Activated naive CD8-positive, alpha-beta T cell treated with anti-CD3 and anti-CD28 coated beads, Interleukin-2, amount 50 U/mL, for 24 hours (primary cell): ENCODE measurements at places on chromosomes 2 and 18.

DNA sequence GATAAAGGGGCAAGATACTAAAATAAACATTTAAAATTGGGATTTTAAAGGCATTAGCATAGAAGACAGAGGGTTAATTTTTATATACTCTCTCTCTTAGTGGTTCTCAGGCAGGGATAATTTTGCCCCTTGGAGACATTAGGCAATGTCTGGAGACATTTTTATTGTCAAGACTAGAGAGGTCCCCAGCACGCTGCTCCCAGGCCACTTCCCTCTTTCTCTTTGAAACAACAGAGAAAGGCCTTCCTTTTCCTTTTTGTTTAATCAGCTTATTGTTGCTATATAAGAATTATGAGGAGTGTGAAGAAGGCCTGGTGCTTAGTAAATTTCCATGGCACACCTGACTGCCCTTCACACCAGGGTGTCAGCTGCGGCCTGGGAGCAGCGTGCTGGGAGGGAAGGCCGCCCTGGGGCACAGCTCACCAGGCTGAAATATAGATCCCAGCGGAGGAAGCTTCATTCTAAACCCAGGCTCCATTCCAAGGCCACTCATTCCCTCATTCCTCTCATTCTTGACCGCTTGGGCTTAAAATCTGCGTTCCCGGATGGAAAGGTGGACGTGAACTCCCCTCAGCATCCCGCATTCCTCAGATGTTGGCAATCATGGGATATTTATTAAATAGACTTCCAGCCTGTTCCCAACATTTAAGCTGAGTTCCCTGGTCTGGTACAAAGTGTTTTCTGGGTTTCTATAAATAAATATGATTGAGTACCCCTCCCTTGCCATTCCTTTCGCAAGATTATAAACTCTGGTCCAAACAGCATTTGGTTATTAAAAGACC, 22.5 kb downstream of the SLC14A2 start:
- H3K36me3 ChIP-seq, result no peaks in the 10 kb centered on the region
- H3K4me1 ChIP-seq, result no peaks in the 10 kb centered on the region
- no peak for DNase-seq
- no peak overlapping the region for H3K4me3 ChIP-seq
- no peak overlapping the region for H3K27ac ChIP-seq

DNA sequence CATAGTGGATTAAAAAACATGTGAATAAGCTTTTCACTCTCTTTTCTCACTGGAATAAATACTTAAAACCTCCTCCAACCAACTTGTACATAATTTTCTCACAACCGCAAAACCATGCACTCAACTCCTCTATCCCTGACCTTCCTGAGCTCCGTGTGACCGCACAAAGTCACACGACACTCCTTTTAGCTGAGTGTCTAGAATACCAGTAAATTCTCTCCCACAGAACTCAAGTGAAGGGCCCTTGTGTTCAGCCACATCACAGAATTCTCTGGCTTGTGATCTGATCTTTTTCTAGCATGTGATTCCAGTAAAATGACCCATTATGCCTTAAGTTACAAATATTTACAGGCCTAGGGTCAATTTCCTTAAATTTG, 91.2 kb upstream of the ARL4C start:
- no peaks in the 10 kb centered on the region for H3K36me3 ChIP-seq
- no peak overlapping the region for H3K4me3 ChIP-seq
- no peaks in the 10 kb centered on the region for H3K4me1 ChIP-seq
- no peak overlapping the region for H3K27ac ChIP-seq
- peaks cover 10% of the 10 kb centered on the region for H3K27me3 ChIP-seq

GRCh38 chr2:201947287-201947686, 86.4 kb upstream of the FZD7 start:
- no peak overlapping the region for H3K4me3 ChIP-seq
- H3K27ac ChIP-seq, result no peak overlapping the region
- H3K4me1 ChIP-seq, result no peaks in the 10 kb centered on the region

DNA sequence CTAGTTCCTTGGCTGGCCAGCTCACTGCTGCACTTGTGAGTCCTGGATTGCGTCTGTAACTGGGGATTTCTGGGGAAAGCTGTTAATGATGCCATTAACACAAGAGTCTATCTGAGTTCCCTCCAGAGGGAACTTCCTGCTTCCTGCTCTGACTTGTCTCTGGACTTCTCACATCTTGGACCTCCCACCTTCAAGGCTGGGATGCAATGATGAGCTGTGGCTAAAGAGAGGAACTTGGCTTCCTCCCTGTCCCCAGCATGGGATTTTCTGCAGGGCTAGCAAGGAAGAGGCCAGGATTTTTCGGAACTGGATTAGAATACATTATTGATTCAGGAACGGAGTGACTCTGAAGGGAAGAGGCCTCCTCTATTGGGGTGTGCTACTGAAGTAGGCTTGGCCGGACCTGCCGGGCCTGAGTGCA, 155.5 kb downstream of the CLIP4 start:
- no peaks in the 10 kb centered on the region for H3K4me1 ChIP-seq
- H3K27me3 ChIP-seq, result peaks cover 4% of the 10 kb centered on the region
- H3K4me3 ChIP-seq, result no peak overlapping the region
- H3K36me3 ChIP-seq, result no peaks in the 10 kb centered on the region
- DNase-seq, result no peak

DNA sequence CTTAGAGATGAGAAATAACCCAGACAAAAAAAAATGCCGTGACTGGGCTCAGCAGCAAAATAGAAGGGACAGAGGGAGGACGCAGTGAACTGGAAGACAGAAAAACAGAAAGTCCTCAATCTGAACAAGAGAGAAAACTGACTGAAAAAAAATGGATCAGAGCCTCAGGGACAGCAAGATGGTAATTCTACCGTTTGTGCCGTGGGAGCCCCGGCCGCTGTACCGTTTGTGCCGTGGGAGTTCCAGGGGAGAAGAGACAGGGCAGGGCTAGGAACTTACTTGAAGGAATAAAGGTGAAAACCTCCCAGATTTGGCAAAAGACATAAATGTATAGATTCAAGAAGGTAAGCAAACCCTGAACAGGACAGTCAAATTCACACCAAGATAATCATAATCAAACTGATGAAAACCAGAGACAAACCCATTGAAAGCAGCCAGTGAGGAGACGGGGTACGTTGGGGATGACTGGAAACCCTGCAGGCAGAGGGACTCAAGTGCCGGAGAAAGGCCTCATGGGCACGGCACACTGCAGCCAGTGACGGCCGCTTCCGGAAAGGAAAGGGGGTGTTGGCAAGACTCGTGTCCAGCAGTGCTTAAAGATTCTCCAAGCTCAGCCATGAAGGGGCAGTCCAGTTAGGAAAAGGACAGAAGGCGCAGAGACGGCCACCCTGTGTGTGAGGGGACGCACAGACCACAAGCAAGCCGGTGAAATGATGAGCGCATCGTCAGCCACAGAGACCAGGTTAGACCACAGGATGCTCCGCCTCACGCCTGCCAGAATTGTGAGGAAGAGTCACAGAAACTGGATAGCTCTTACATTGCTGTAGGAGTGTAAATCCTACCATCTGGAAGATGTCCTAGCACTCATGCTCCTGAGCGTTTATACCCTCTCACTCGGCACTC, 40.0 kb upstream of the NFATC1 start:
- no peak overlapping the region for H3K4me3 ChIP-seq
- H3K36me3 ChIP-seq, result peaks cover 13% of the 10 kb centered on the region
- DNase-seq, result no peak
- H3K27ac ChIP-seq, result no peak overlapping the region
- H3K27me3 ChIP-seq, result no peaks in the 10 kb centered on the region

DNA sequence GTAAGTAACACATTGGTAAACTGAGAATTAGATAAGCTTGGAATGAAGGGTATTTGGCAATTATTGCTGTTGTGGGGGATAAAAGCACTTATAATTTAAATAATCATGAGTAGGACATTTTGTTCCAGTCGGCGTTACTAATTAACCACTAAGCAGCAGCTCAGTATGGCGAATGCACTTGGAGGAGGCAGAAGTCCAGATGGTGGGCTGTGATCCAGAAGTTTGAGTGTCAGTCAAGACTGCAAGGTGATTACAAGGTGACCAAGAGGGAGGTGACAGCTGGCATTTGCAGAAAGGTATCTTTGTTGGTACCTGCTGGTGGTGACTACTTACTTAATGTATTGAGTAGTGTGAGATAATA, 643.6 kb upstream of the FAM98A start:
- no peaks in the 10 kb centered on the region for H3K36me3 ChIP-seq
- H3K4me1 ChIP-seq, result no peaks in the 10 kb centered on the region
- H3K27ac ChIP-seq, result no peak overlapping the region
- DNase-seq, result no peak
- no peak overlapping the region for H3K4me3 ChIP-seq
- no peaks in the 10 kb centered on the region for H3K27me3 ChIP-seq

GRCh38 chr2:163157411-163157810, 318.8 kb upstream of the KCNH7 start:
- H3K36me3 ChIP-seq, result no peaks in the 10 kb centered on the region
- no peaks in the 10 kb centered on the region for H3K27me3 ChIP-seq
- no peak overlapping the region for H3K27ac ChIP-seq
- DNase-seq, result no peak
- no peaks in the 10 kb centered on the region for H3K4me1 ChIP-seq

DNA sequence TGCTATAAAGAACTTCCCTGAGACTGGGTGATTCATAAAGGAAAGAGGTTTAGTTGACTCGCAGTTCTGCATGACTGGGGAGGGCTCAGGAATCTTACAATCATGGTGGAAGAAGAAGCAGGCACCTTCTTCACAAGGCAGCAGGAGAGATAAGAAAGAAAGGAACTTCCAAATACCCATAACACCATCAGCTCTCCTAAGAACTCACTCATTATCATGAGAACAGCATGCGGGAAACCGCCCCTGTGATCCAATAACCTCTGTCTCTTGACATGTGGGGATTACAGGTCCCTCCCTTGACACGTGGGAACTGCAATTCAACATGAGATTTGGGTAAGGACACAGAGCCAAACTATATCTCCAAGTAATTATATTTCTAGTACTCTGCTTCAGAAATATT, 163.8 kb upstream of the CDH20 start:
- H3K27me3 ChIP-seq, result no peaks in the 10 kb centered on the region
- no peak overlapping the region for H3K4me3 ChIP-seq
- DNase-seq, result no peak

- peaks cover 8% of the 10 kb centered on the region for H3K36me3 ChIP-seq
- no peak for DNase-seq
- H3K27ac ChIP-seq, result no peak overlapping the region
- H3K27me3 ChIP-seq, result no peaks in the 10 kb centered on the region
- peaks cover 31% of the 10 kb centered on the region for H3K4me1 ChIP-seq
- no peak overlapping the region for H3K4me3 ChIP-seq
These were observed 65.7 kb upstream of the FOSL2 start for GRCh38 chr2:28326881-28327505.

- H3K36me3 ChIP-seq, result no peaks in the 10 kb centered on the region
- H3K4me1 ChIP-seq, result no peaks in the 10 kb centered on the region
- DNase-seq, result no peak
- no peak overlapping the region for H3K4me3 ChIP-seq
- no peak overlapping the region for H3K27ac ChIP-seq
- peaks cover 6% of the 10 kb centered on the region for H3K27me3 ChIP-seq
These were observed 161.6 kb upstream of the CTAGE1 start for GRCh38 chr18:22579271-22579670.

DNA sequence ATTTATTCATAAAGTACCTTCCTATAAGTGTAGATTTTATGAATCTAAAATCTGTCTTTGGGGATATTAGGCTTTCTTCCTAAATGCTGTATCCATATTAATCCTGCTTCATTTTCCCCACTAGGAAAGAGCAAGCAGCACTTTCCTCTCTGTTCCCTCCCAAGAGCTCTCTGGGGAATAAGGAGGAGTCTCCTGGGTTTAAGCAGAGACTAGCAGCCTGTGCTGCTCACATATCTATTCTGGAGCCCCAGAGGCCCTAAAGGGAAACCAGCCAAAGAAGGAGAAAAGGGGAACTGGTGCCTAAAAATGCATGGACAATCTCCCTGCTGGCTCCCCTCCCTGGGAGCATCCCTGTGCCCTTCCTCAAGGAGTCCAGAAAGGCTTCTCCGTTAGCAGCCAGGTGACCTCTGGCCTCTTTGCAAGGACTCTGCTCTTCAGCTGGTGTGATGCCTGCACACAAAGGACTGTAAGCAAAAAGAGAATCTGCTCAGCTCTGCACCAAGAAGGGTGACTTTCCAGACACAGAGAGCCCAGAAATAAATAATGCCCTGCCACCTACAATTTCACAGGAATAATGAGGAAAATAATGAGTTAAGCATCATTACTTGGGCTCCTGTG, 270.6 kb downstream of the SS18 start:
- DNase-seq, result no peak
- peaks cover 5% of the 10 kb centered on the region for H3K4me1 ChIP-seq
- peaks cover 4% of the 10 kb centered on the region for H3K27me3 ChIP-seq
- no peak overlapping the region for H3K27ac ChIP-seq
